A549 treated with CpdA at 1 μM for 4 hours (cell line): ENCODE measurements at places on chromosomes 16 and 17. TPM values are rescaled to one million over a fixed set of nuclear protein-coding genes. Genes with fewer than 3 reads are reported as not detected.

TUBG2 gene
- 21.3 to 26.6 TPM (median 23.8 TPM) in 5 replicates for total RNA-seq

UTS2R gene
- total RNA-seq: not detected in 5 replicates

WNT9B gene
- not detected in 5 replicates for total RNA-seq

ZG16B gene
- total RNA-seq: 0.55 to 1.0 TPM (median 0.87 TPM) in 5 replicates

STAT5A gene
- total RNA-seq: 5.8 to 8.2 TPM (median 6.4 TPM) in 5 replicates

CFAP20 gene
- 54.5 to 58.4 TPM (median 57.4 TPM) in 5 replicates for total RNA-seq

MRPL28 gene
- 114 to 137 TPM (median 122 TPM) in 5 replicates for total RNA-seq

KLHL10 gene
- 0.03 TPM in 1 of 5 replicates, not detected in the others for total RNA-seq

FBXW10B gene
- total RNA-seq: 2.2 to 4.2 TPM (median 3.7 TPM) in 5 replicates

STAC2 gene
- total RNA-seq: 0.13 to 0.17 TPM (median 0.14 TPM) in 5 replicates
